ENCODE measurements at places on chromosomes 16 and 17.

DNA sequence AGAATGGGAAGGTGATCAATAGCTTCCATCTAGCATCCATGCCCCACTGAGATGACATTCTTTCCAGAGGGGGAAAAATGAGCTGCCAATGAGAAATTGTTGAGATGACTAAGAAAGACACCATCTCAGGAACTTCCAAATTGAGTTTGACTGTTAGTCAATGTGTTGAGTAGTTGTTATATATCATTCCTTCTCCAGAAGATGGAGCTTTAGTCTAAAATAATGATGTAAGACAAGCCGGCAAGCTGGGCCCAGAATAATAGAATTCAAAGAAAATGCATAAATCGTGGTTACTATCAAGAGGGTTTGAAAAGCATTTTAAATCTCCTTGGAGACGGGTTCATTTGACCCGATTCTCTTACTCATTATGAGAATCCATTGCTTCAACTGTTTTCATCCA lies 71.0 kb upstream of the ATF7IP2 start:
- no peak for DNase-seq

DNA sequence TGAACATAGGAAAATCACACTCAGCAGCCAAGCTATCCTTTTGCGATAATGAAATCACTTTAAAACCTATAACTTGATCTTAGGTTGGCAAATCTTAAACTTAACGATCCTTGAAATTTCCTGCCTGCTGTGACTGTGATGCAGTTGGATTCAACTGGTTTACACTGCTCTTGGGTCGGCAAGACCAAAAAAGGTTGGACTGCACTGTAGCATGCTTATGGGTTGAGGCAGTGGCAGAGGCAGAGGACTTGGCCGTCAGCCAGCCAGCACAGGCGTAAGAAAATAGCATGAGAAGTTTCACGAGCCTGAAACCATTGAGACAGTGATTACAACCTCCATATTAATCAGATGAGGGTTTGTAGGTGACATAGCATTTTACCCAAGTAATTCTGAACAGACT lies 21.4 kb downstream of the WSB1 start:
- DNase-seq = no peak

DNA sequence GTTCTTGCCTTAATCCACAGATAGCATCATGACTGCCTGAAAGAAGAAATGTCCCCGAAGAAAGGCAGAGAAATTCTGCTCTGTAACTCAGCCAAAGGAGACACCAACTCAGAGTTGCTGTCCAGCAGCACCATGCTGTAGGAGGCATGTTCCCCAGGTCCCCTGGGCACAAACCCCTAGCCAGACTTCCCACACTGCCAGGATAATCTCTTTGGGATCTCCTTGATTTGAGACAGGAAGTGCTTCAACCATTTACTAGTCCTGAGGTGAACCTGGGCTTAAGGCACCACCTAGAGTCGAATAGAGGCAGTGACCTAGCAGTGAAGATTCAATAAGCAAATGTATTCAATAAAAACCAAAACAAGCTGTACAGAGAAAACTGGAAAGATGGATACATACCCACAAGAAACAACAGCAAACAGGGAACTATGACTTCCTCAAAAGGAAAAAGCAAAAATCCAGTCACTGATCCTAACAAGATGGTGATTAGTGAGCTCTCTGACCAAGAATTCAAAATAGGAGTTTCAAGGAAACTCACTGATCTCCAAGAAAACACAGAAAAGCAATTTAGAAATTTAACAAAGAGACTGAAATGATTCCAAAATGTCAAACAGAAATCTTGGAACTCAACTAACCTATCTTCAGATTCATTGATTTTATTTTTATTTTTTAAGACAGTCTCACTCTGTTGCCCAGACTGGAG lies 5.7 kb downstream of the OR4D2 start:
- DNase-seq = no peak

- DNase-seq = no peak
Observed at GRCh38 chr17:18858567-18859245, 775 bp downstream of the PRPSAP2 start.

DNA sequence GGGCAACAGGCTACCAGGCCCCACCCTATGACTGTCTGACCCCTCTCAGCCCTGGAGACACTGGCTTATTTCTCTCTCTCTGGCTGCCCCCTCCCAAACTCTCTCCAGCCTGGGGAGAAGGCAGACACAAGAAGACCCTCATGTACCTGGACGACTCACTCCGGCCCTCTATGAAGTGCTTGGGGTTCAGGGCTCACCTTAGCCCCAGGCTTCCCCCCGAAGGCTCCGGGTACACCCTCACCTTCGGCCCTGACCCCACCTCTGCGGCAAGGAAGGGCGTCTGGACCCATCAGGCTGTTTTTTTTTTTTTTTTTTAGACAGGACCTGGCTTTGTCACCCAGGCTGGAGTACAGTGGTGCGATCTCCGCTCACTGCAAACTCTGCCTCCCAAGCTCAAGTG lies 906 bp upstream of the CARMIL2 start:
- DNase-seq = no peak

DNA sequence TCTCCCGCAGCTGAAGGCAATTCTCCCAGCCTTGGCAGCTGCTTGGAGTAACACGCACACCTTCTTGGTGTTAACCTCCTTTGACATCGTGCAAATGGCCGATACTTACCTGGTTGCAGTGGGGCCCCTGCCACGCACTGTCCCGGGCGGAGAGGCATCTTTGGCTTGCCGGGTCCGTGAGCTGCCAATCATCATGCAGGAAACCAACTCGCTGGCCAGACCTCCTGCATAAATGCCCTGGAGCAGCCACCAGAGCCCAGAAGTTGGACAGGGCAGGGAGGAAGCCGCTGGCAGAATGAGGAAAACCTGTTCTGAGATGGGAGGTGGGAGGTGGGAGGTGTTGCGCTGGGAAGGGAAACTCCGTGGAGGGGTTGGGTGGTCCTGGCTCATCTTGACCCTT lies 41.7 kb upstream of the CREBBP start:
- no peak for DNase-seq

GRCh38 chr16:30903002-30903401 lies 6.6 kb downstream of the CTF1 start:
- no peak for DNase-seq

DNA sequence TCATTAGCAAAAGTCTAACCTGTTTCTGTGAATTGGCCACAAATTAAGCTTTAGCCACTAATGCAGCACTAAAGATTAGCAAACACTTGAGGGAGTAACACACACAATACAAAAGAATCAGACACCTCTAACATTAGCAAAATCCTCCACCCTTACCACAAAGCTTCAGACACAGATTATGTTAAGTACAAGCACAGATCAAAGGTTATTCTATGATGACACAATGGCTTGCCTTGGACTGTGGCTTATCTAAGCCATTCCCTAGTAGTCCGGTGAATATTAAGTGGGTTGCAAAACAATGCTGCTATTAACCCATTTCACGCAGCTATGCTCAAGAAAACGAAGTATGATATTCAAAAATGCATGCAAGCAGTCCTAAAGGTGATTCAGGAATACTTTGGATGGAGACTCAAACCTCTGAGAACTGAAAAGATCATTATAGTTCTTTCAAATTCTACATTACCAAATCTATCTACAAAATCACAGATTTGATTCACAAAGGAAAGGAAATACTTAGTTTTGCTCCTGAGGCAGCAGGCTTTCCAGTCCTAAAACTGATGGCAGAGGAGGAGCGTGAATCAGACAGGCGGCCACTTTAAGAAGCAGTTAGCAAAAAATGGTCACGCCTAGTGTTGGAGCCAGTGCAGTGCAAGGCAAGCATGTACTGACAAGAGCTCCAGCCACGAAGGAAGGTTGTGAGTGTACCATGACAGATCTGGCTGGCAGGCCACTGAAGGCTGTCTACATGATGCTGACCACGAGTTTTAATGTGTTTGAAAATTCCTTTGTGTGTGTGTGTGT lies 67.2 kb downstream of the PARN start:
- DNase-seq = no peak

DNA sequence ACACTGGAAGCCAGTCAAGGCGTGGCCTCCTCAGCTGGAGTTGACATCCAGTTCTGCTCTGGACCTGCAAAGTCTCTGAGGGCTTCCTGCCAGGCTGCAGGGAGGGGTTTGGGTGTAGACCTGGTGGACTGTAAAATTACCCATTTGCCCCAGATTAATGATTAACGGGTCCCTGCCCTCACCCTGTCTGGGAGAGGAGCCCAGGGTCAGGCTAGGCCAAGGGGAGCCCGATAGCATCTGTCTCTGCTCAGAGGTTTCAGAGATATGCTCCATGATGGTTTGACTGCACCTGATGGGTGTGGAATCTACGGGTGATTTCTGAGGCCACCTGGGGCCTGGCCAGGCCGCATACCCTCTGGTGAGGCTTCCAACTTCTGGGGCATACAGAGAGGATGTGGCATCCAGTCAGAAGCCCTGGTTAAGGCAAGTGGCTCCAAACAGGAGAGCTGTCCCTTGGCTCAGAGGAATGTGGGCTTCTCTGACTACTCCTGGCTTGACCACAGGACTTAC lies 11.2 kb downstream of the PPY start:
- DNase-seq = no peak

GRCh38 chr16:22194707-22195444 lies 11.2 kb upstream of the EEF2K start:
- no peak for DNase-seq

GRCh38 chr16:65125322-65125721 lies 3.5 kb upstream of the CDH11 start:
- no peak for DNase-seq

All from vagina (tissue), 2 donors.